Stimulated activated CD4-positive, alpha-beta T cell treated with anti-CD3 and anti-CD28 coated beads, Interleukin-2, amount 100 ng/mL, for 48 hours (primary cell): ENCODE measurements at places on chromosomes 4 and X.

GRCh38 chr4:138675685-138676084 is 339.9 kb upstream of the NOCT start:
- no peak for DNase-seq

DNA sequence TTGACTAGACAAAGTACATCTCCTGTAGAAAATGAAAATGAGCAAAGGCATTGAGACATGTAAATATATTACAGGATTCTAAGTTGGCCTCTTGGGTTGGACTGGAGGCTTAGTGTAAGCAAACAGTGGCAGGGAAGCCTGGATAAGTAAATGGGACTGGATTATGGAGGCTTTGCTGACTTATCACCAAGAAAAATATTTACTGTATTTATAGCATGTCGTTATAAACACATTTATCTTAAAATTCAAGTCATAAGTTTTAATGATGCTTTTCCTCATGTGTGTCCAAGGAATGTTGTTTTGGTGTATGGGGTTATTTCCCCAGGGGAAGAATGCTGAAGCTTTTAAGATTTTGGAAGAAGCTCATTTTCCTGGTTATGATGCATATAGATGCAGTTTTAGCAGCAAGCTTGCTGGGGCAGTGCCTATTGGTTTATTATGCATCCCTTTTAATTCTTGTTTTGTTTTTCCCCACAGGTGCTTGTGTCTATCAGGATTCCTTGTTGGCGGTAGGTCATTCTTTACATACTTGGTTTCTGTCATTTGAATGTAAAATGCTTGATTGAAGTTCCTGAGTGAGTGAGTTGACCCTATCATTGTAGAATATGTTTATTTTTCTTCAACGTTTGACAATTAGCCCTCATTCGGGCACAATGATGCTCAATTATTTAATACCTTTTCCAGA is 8.5 kb downstream of the FRAS1 start:
- no peak for DNase-seq

DNA sequence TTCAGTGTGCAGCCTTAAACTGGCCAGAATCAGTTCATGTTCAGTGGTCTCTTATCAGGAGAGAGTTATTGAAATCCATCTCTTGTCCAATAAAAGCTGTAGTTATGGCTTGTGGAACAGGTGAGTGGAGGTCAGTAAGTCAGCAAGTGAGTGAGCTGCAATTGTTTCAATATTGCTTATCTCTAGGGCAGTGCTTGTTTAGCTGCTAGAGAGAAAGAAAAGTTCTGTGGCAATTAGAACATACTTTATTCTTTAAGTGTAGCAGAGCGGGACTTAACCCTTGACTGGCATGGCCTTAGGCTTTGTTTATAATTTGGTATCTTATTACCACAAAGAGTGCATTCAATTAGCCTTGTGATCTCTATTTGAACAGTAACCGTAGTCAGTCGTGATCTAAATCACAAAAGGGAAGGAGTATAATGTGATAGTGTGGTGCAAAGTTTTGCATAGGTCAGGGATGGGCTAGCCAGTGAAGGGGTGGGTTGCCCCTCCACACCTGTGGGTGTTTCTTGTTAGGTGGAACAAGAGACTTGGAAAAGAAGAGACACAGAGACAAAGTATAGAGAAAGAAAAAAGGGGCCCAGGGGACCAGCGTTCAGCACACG is 6.9 kb upstream of the ETDC start:
- DNase-seq: no peak

- DNase-seq: no peak
Measured at GRCh38 chr4:124278477-124278876, 434.1 kb downstream of the ANKRD50 start.

DNA sequence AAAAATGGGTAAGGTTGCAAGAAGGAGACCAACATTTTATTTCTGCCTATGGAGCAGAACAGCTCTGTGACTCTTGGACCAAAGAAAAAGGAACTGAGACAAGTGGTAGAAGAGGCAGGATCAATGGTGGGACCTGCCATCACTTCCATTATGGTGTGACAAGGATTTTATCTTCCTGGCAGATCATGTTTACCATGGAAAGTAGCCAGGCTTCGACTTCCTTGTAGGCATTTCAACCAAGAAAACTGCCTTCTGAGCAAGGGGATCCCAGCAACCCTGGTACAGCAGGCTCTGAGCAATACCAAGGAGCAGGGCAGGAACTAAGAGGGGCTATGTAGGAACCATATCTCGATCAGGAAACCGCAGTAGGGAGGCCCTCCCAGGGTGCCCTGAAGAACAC is 317.4 kb downstream of the IQCM start:
- no peak for DNase-seq

DNA sequence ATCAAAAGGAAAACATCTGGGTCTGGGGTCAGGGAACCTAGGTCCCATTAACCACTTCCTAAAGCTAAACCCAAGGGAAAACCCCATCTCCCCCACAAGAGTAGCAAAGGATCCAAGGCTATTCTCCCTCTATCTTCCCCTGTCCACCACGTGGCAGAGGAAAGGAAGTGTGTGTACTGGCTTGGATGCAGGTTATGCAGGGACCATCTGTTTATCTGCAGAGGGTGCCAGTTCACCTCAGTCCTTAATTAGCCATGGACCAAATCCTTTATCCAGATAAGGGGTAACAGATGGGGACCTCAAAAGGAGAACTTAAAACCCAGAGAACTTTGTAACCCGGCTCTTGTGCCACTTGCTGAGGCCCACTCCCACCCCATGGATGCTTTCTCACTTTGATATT is 135.3 kb downstream of the ZNF518B start:
- DNase-seq: no peak

DNA sequence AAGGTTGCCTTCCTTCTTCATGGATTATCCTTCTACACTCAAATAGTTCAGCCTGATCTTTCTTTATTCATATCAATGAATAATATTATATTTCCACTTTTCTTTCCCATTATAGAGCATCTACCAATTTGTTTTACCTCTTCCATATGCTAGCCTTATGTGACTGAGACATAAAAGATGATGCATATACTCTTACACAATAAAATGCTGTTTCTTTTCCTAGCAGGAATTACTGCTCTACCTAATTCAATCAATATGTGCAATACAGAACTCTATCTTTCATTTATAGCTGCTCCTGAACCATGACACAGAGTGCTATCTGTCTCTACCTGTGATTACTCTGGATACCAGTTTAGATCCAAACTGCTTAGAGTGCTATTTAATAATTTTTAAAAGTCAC is 2334.0 kb downstream of the PCDH7 start:
- no peak for DNase-seq

DNA sequence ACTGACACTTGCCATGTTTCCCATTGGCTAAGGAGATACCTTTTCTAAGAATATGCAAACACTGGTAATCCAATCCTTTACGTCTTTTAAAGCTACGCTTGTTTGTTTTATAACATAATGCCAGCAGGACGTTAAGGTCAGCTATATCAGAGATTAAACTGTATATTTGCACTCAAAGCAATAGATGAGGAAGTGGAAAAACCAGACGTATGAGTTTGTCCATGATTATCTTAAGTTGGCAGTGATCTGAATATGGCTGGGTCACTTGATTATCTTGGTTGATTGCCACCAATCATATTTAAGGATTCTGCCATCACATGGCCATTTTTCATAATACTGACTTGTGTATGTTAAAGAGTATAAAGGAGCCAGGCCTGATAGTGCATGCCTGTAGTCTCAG is 19.4 kb downstream of the TMSB4X start:
- no peak for DNase-seq

GRCh38 chr4:99832321-99832720 is 15.7 kb downstream of the DAPP1 start:
- DNase-seq: no peak

GRCh38 chr4:59195839-59196238 is 2004.3 kb upstream of the ADGRL3 start:
- DNase-seq: no peak

DNA sequence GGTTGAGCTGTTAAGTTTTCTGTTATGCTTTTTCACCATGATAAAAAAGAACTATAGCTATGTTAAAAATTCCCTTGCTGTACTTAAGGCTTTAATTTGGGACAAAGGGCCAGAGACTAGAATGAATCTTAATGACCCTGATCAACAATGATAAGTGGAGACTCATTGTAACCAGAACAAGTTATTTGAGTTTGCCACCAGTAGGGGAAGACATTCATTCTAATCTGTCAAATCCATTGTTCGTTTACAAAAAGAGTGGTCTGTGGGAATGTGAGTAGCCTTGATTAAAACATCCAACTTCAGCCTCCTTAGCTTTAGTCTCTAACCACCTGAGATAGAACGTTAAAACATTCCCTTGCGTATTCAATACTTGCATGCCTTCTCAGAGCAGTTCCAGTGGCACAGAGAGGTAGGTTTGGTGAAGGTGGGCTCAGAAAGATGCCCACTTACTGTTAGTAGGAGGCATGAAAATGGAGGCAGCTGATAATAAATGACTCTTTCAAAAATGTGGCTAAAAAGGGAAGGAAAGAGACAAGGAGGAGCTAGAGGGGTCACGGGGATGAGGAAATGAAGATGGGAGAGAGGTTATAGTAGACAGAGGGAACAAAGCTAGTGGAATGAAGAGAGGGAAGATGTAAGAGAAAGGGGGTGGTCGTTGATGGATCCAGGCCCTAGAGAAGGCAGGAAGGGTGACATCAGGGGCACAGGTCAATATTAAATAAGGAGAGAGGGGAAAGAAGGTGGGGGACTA is 66.2 kb downstream of the EGF start:
- no peak for DNase-seq

- DNase-seq: no peak
Measured at GRCh38 chrX:18899796-18900380, 84.0 kb downstream of the PHKA2 start.

DNA sequence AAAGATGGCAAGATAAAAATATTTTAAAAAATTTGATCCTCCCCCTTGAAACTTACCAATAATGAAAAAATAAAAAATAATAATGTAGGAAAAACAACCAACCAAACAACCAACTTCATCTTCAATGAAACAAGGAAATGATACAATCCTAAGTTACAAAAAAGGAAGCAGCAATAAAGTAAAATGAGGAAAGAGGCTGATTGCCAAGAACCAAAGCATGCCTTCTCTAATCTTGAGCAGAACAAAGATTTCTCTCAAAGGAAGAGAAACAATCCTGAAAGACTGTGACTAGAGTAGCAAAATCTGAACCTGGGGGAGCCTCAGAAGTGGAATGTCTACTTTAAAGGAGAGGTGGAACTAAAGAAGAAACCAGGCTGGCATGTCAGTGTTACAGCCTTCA is 10.9 kb upstream of the WDFY3 start:
- no peak for DNase-seq

DNA sequence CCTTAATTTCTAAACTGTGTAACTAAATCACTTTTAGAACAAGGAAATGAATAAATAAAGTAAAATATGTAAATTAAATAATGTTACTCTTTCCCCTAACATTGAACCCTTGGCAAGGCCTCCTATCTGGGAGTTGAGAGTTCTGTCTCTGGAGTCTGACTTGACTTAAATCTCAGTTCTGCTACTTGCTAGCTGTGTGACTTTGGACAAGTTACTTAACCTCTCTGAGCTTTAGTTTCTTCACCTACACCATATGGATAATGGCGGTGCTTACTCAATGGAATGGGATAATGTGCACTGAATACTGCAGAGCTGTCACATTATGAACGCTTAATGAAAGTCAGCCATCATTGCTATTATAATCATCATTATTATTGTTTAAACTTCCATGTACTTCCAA is 92.1 kb upstream of the SOD3 start:
- DNase-seq: no peak
